Type B pancreatic cell (in vitro differentiated cells): ENCODE measurements at places on chromosomes 1 and 21. TPM values are rescaled to one million over a fixed set of nuclear protein-coding genes. Genes with fewer than 3 reads are reported as not detected.

The SZT2 gene
- total RNA-seq, result 45.8 and 65.7 TPM in 2 replicates

The RCAN3 gene
- 20.4 and 40.8 TPM in 2 replicates for total RNA-seq

The CHI3L1 gene
- total RNA-seq, result 0.21 TPM in 1 of 2 replicates, not detected in the other

The CTSE gene
- 28.6 and 42.0 TPM in 2 replicates for total RNA-seq

The SAMD13 gene
- 3.6 and 6.0 TPM in 2 replicates for total RNA-seq

The ACP6 gene
- 24.4 and 28.8 TPM in 2 replicates for total RNA-seq

The ELAPOR1 gene
- total RNA-seq, result 25.6 and 27.4 TPM in 2 replicates

The MSH4 gene
- 0.58 and 0.64 TPM in 2 replicates for total RNA-seq

The INAVA gene
- total RNA-seq, result 37.6 and 38.4 TPM in 2 replicates

The MOB3C gene
- total RNA-seq, result 5.7 and 6.8 TPM in 2 replicates

The MPL gene
- total RNA-seq, result not detected in 2 replicates

The DAB1 gene
- 7.2 and 7.3 TPM in 2 replicates for total RNA-seq

The AGMAT gene
- 5.4 and 7.2 TPM in 2 replicates for total RNA-seq

The F3 gene
- 102 and 207 TPM in 2 replicates for total RNA-seq

The PIK3R3 gene
- 14.0 and 47.5 TPM in 2 replicates for total RNA-seq

The KIRREL1 gene
- total RNA-seq, result 15.0 and 51.6 TPM in 2 replicates

The ELAVL4 gene
- 1.0 and 2.5 TPM in 2 replicates for total RNA-seq

The CATSPER4 gene
- not detected in 2 replicates for total RNA-seq

The LBR gene
- total RNA-seq, result 59.9 and 94.6 TPM in 2 replicates

The KRTAP12-4 gene
- not detected in 2 replicates for total RNA-seq

The RPE65 gene
- total RNA-seq, result 0.14 TPM in 1 of 2 replicates, not detected in the other

The KRTAP12-2 gene
- not detected in 2 replicates for total RNA-seq

The RIPK4 gene
- total RNA-seq, result 13.7 and 30.3 TPM in 2 replicates

The TMEM52 gene
- 1.8 and 3.9 TPM in 2 replicates for total RNA-seq

The BACE2 gene
- total RNA-seq, result 29.8 and 44.3 TPM in 2 replicates

The GJA9 gene
- not detected in 2 replicates for total RNA-seq

The PAQR6 gene
- total RNA-seq, result 9.2 and 19.0 TPM in 2 replicates

The C1orf56 gene
- total RNA-seq, result 4.7 and 8.6 TPM in 2 replicates

The SERBP1 gene
- total RNA-seq, result 252 and 277 TPM in 2 replicates

The RTCA gene
- 35.1 and 40.4 TPM in 2 replicates for total RNA-seq

The EPHA10 gene
- total RNA-seq, result 0.97 and 1.0 TPM in 2 replicates

The SMIM1 gene
- 10.8 and 15.1 TPM in 2 replicates for total RNA-seq

The ECE1 gene
- 37.2 and 49.8 TPM in 2 replicates for total RNA-seq

The GRHL3 gene
- 70.6 and 194 TPM in 2 replicates for total RNA-seq

The HTR1D gene
- 0.92 and 10.5 TPM in 2 replicates for total RNA-seq

The CHI3L2 gene
- 0.72 and 3.4 TPM in 2 replicates for total RNA-seq

The RSPH1 gene
- 2.1 and 5.2 TPM in 2 replicates for total RNA-seq

The B3GALT2 gene
- total RNA-seq, result 3.2 and 3.6 TPM in 2 replicates

The CCDC17 gene
- total RNA-seq, result 2.0 and 3.6 TPM in 2 replicates

The C1orf226 gene
- 12.6 and 15.8 TPM in 2 replicates for total RNA-seq

The TRIM46 gene
- 2.0 and 8.1 TPM in 2 replicates for total RNA-seq

The TMEM82 gene
- total RNA-seq, result 1.1 TPM in 2 replicates

The KMO gene
- 0.17 and 1.1 TPM in 2 replicates for total RNA-seq

The HHAT gene
- total RNA-seq, result 7.5 and 9.0 TPM in 2 replicates

The FCRL4 gene
- total RNA-seq, result not detected in 2 replicates
